ENCODE measurements at places on chromosomes 11 and 22. TPM values are rescaled to one million over a fixed set of nuclear protein-coding genes. Genes with fewer than 3 reads are reported as not detected.

DNA sequence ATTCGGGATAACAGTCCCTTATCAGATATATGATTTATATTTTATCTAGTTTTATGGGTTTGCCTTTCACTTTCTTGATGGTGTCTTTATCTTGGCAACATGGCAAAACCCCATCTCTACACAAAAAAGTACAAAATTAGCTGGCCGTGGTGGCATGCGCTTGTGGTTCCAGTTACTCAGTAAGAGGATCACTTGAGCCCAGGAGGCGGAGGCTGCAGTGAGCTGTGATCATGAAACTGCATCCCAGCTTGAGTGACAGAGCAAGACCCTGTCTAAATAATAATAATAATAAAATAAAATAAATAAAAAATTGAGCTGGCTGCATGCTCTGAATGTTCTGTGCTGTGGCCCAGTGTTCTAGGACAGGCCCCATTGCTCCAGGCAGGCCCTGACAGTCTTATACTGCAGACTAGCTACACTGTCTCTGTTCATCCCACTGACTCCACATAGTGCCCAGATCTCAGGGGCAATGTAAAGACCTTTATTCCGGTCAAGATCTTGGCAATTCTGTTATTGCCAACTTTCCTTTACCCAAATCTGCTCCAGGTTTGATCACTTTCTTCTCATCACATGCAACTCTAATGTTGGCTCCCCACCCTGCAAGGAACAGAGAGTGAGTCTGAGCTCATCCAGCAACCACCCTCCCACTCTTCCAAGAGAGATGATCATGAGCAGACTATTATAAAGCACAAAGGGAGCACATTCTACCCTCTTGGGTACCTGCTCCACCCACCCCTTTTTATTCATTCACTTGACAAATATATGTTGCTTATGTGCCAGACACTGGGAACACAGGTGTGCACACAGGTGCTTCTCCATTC, 8.8 kb downstream of the HSPA8 start:
- no peak for DNase-seq

GRCh38 chr11:120807414-120808150, 216.3 kb upstream of the TBCEL start:
- DNase-seq = no peak

- DNase-seq = no peak
Observed at GRCh38 chr11:120835601-120836228, 188.2 kb upstream of the TBCEL start.

GRCh38 chr11:72580642-72580950, 93.6 kb downstream of the PDE2A start:
- no peak for DNase-seq

- no peak for DNase-seq
Observed at GRCh38 chr22:50114221-50115021, 24.6 kb downstream of the MOV10L1 start.

GRCh38 chr22:28369854-28370253, 309.8 kb downstream of the TTC28 start:
- DNase-seq = no peak

DNA sequence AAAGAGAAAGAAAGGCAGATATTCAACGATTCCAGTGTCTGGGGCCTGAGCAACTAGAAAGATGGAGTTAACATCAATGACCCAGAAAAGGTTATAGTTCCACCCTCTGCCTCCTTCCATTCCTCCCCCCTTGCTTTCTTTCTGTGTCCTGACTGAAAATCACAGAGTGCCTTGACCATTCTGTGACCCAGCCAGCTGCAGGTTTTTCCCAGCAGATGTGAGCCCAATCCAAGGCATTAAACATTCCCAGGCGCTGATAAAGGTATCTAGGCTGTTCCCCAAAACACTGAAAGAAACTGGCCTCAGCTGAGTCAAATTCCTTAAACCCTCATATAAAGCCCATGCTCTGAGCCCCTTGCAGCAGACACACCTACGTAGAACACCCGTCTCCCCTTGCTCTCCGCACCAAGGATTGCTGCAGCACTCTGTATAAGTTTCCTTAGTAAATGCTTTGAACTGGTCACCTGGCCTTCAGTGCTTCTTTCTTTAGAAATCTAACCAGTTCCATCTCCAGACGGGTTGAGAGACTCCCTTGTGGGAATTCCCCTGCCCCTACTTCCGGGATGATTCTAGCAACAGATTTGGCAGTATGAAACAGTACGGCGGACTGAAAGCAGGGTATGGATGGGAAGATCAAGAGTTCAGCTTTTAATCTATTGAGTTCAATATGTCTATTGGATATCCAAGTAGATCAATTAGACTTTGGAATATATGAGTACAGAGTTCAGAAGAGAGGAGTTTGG, 48.8 kb upstream of the ZC3H12C start:
- DNase-seq = no peak

DNA sequence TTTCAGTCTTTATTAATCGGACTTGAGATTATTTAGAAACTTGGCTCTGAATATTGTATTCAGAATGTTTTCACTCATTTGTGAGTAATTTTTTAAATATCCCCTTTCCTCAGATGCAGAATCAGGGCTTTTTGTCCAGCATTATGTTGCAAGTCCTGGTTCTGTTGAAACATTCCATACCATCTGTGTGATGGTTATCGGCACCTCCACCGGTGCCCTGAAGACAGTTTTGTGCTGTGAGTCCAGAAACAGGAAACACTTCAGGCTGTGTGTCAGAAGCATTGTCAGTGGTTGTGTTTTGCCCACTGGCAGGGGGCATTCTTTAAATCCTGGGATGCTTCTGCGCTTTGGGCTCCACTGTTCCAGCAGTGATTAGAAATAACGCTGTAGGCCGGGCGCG, 20.4 kb downstream of the CDPF1 start:
- no peak for DNase-seq

Gene CARNS1
- polyA plus RNA-seq = 0.12 TPM

Gene HSPA8
- 215 TPM for polyA plus RNA-seq

DNA sequence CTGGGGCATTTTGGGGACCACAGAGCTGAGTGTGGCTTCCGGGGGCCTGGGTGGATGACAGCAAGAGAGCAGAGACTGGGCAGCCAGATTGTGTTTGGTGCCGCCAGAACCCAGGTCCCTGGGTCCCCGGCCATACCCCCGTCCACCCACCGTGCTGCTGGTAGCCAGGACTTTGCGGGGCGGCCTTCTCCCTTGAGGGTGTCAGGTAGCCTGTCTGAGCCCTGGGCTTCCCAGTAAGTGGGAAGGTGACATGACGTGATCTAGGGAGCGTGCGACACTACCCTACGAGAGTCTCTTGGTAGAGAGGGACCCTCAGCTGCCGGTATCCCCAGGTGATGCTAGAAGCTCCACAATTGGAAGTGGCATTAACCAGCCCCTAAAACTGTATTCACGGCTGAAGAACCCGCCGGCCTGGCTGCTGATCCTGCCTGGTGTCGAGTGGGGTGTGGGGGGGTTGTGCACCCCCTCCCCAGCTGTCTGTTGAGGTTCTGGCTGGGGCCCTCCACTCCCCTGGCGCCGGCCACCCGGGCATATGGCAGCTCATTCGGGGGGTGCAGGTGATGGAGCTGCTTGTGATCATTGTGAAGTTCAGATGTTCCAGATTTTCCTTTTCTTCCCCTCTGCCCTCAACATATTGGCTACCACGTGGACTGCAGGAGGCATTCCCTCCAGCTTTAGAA, 66.9 kb downstream of the MPPED1 start:
- DNase-seq = no peak

GRCh38 chr22:36726007-36726380, 22.4 kb upstream of the CACNG2 start:
- DNase-seq = no peak

- DNase-seq = peak; percentile 56
Observed at GRCh38 chr22:20131597-20131858, at the start of gene ZDHHC8. ZDHHC8 (plus strand) TSS chr22:20131804; CDS start chr22:20131948, 144 bp downstream.

- no peak for DNase-seq
Observed at GRCh38 chr11:44113018-44113417, 17.5 kb downstream of the EXT2 start.

- DNase-seq = no peak
Observed at GRCh38 chr11:35343033-35343598, 76.2 kb downstream of the SLC1A2 start.

DNA sequence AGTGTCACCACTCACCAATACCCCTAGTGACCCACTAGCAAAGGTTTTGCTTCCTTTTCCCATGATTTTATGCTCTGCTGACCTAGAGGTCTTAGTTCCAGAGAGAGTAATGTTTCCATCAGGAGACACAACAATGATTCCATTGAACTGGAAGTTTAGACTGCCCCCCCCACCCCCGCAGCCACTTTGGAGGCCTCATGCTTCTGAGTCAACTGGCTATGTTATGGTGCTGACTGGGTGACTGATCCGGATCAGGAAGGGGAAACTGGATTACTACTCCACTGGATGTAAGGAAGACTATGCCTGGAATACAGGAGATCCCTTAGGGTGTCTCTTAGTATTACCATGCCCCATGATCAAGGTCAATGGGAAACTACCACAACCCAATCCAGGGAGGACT, 633.6 kb downstream of the OPCML start:
- DNase-seq = no peak

DNA sequence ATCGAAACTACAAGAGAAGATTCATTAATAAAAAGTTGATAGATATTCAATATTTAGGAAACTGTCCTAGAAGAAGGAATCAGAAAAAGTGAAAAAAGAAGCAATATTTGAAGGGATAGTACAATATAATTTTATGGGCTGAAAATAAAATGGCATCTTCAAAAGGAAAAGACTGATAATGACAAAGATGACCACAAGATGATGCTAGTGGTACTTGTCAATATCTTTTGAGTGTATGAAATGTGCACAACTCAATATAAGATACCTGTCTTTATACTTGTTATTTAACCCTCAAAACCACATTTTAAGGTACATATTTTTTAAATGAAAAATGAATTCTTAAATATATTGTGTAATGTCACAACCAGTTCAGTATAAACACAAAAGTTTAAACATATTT, 1059.6 kb upstream of the RAG2 start:
- no peak for DNase-seq

DNA sequence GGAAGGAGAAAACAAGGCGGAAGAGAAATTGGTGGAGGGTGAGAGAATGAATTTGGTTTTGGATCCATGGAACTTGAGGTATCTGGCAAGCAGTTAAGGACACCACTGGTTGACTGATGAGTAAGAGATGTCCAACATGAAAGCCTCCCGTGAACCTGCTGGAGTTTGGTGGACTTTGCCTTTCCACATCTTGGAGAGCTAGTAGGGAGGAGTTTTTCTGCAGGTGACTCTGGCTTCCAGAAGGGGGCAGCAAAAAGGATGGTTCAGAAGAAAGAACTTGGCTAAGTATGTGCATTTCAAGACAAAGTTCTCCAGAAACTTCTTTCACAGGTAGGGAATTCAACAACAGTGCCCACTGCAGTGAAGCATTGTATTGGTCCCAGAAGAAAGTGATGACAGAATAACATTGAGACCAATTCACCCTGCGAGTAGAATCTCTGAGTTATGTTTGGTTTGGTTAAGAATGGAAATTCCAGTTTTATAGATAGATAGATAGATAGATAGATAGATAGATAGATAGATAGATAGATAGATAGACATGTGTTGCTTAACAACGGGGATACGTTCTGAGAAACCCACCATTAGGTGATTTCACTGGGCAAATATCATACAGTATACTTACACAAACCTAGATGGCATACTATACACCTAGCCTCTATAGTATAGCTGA, 28.5 kb downstream of the DCDC1 start:
- DNase-seq = no peak

Gene ISX
- 0.03 TPM for polyA plus RNA-seq

Gene C11orf86
- polyA plus RNA-seq = 0.18 TPM

Gene OR51B4
- polyA plus RNA-seq = not detected

DNA sequence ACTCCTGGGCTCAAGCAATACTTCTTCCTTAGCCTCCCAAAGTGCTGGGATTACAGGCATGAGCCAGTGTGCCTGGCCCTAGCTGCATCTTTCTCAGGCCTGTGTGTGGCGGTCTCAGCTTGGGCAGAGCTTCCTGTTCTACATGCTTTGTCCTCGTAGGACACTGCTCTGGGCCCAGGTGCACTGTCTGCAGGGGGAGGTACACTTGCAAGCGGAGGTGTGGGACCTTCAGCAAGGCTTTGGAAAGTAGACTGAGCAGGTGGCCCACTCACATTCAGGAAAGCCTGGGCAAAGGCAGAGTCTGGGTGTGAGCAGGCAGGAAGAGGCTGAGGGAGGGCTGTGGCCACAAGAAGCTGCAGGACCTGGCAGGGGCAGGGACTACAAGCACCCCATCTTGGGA, 33.6 kb upstream of the SUSD2 start:
- DNase-seq = no peak

Gene ABCC8
- not detected for polyA plus RNA-seq

DNA sequence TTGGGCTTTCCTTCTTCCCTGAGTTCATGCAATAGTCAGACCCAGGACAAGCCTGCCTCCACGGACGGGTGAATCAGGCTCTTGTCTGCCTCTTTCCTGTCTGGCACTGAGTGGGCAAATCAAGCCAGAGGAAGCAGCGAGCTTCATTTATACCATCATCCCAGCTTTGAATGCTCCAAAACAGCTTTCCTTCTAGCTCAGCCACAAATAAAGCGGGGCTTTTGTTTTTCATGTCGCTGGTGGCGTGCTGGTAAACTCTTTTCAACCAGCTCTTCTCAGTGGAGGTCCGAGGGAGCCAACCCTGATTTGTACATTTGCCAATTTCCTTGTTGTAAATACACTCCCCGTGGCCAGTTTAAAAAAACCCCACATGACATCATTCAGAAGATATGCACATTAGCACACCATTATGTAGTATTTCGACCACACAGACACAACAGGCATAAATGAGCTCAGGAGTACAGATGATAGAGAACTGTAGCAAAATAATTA, 8.6 kb downstream of the C11orf91 start:
- peak; percentile 33 for DNase-seq

GRCh38 chr22:30361916-30362650, 5.3 kb downstream of the CCDC157 start:
- peak; percentile 55 for DNase-seq

GRCh38 chr22:33192156-33192555, 134.0 kb upstream of the SYN3 start:
- DNase-seq = no peak

Gene PRRG4
- polyA plus RNA-seq = 5.7 TPM

Gene PHOX2A
- not detected for polyA plus RNA-seq

DNA sequence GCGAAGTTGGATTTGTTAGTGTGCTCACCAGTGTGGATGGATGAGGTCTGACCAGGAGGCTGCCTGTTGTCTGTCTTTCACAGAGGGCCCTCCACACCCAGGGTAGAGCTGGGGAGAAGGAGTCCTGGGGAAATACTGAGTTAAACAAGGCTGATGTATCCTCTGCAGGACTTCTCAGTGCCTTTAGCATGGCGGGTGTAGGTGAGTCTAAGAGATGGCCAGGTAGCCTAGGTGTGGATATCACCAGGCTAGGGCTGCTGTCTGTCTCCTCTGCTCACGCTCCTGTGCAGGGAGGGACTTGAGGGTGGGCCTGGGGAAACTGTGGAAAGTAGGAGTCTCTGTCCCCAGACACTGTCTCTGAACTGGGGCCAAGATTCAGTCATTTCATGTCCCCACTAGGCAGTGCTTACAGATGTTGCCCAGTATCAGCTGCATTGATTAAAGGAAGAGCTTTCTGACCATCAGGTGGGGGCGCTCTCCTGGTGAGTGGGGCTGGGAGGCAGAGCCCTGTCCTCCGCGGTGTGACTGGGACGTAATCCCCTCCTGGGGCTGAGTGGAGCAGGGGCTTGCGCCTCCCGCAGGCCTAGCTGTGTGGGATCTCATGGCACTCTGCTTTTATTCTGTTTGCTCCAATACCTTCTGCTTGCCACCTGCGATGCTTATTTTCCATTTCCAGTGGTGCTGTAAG, 35.5 kb upstream of the CCDC188 start:
- DNase-seq = no peak

Data from liver (tissue), 10 donors.